T-helper 1 cell (primary cell): ENCODE measurements at places on chromosomes 3 and 15.
A peak's percentile ranks its signal among the peaks of the same experiment; 100 is the strongest.

DNA sequence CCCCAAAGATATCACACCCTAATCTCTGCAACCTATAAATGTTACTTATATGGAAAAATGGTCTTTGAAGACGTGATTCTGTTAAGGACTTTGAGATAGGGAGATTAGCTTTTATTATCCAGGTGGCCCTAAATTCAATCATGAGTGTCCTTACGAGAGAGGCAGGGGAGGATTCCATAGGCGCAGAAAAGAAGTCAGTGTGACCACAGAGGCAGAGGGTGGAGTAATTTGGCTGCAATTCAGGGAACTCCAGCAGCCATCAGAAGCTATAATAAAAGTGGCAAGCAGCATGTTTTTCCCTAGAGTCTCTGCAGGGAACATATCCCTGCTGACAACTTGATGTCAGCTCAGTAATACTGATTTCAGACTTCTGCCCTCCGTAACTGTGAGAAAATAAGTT, 315.2 kb upstream of the ROBO2 start:
- DNase-seq, result no peak

- no peak for DNase-seq
These were observed 35.6 kb downstream of the SCAP start for GRCh38 chr3:47440131-47440530.

DNA sequence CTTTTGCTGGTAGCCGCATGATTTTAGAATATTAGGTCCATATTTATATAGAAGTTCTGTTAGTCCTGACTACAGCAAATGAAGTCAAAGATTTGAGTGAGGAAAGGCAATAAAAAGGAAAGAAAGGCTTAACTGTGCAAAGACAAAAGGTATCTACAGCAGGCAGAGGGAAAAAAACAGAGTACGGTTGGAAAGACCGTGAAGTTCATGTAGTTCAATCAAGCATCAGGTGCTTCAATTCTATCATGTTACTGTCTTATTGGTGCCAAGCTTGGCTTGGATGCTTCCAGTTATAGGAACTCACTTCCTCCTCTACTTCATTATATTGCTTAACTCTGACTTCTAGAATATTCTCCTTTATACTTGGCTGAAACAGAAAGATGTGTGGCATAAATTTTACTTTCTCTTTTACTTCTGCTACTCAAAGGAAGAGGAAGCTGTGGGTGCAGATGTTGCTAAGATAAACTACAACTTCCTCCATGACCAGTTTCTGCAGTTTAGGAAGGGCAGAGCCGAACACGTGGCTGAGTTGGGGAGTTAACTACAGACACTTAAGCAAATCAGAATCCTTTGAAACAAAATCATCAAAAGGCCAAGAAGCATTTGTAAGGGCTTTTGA, 72.6 kb upstream of the ZBED2 start:
- peak; percentile 73 for DNase-seq

GRCh38 chr15:79644091-79644490, 212.0 kb downstream of the MINAR1 start:
- DNase-seq, result no peak

GRCh38 chr3:148992027-148992634, 791 bp downstream of the GYG1 start:
- no peak for DNase-seq

DNA sequence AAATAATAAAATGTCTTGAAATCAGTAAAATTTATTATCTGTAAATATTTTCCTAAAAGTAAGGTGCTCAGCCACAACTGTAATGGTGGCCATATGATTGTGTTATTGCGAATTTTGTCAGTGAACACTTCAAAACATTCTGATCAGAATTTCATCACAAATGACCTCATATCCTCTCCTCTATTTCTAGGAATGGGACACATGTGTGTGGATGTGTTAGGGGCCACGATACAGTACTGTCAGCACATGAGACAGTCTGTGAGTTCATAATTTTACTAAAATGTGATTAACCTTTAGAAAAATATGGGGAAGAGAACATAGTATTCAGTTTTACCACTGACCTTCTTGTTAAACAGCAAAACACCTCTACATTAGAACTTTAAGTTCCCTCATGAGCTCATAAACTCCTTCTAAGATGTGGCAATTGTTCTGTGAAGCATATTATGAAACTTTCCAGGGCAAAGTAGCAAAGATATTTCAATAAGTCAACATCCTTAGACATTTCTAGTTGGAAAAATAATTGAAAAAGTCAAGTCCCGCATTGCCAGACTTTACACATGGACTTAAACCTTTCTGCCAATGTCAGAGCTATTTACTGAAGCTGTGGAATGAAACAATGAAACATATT, 158.2 kb upstream of the ABI3BP start:
- no peak for DNase-seq

DNA sequence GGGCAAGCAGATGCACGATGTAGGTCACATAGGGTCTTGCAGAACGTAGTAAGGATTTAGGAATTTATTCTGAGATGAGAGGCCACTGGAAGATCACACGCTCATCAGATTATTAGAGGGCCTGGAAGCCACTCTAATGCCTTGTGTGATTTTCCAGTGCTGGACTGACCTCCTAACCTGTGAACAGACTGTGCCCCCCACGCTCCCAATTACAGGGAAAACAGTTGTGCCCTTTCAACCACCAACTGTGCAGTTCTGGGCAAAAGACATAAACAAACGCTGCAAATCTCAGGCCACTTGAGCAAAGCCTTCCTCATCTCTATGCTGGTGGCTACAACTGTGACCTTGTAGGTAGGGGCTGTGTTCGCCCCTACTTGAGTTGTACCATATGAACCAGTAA, 48.2 kb upstream of the BOC start:
- no peak for DNase-seq

DNA sequence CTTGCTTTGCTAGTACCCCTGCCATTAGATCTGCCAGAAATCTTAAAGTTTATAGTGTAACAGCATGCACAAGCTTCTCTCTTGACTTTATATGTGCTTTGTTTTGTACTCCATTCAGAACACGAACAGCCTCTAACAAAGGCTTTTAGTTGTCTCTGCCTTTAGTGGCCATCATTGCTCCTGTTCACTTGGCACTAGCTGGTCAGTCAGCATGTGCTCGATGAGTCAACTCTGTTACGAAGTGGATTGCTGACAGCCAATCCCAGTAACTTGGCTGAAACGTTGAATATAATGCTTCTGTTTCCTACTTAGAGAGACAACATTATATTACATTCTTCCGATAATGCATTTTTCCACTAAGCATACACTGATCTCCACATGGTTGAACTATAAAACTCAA, 349.2 kb downstream of the NAALADL2 start:
- no peak for DNase-seq

DNA sequence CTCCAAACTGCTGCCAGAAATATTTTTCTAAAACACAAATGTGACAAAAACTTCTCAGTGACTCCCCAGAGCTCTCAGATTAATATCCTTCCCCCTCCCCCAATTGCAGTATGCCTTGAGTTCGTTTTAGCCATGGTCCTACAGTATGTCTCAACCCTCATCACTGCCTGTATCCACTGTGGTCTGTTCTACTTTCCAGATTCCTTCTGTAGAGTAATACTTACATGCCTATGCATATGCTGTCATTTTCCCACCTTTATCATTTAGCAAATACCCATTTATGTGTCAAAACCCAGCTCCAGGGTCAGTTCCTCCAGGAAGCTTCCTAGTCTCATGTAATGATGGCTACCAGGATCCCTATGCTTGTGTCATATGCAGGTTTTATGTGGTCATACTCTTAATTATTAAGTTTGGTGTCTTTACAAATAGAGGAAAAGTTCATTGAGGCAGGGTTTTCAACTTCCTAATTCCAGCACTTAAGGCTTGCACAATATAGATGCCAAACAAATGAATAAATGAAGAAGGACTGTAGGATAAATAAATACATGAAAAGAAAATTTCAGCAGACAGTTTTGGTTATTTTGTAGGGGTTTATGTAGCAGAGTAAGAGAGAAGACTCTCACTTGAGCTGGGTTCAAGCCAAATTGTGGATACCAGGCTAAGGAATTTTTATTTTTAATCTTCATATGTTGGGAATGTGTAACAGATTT, 170.8 kb downstream of the ALCAM start:
- no peak for DNase-seq

GRCh38 chr15:60966316-60966715, 262.8 kb downstream of the RORA start:
- DNase-seq, result no peak

DNA sequence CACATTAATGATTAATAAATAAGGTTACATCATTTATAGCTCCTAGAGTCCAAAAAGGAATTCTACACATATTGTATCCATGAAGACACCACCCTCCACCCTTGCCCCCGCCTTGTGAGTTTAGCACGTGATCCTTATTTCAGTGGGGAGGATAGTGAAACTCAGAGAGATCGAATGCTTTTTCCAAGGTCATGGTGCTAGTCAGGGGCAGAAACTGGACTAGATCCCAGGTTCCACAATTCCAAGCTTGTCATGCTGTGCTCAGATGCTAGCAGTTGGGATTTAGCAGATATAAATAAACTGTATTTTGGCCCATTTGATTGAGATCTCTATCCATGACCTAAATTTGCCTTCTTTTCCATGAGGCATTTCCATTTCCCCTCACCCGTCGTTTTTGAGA, 227.4 kb upstream of the THRB start:
- no peak for DNase-seq

DNA sequence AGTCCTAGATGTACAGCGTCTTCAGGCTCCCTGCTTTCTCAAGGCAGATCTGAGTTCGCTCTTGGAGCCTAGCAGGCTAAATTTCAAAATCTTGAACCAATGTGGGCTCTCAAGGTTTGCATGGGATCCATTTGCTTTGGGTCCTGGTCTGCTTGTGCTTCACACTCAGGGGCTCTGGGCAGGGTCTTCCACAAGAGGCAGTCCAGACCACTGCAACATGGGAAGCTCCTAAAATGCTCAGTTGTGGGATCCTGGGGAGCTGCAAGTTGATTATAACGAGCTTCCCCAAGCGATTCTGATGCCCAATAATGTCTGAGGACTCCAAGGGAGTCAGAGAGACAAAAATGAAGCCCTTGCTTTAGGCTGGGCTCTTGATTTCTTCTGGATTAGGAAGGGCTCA, 6.7 kb downstream of the NUTM1 start:
- DNase-seq, result no peak

- no peak for DNase-seq
These were observed 204.1 kb downstream of the CADM2 start for GRCh38 chr3:85162905-85163304.

- DNase-seq, result no peak
These were observed 99.1 kb upstream of the STT3B start for GRCh38 chr3:31433679-31433992.

DNA sequence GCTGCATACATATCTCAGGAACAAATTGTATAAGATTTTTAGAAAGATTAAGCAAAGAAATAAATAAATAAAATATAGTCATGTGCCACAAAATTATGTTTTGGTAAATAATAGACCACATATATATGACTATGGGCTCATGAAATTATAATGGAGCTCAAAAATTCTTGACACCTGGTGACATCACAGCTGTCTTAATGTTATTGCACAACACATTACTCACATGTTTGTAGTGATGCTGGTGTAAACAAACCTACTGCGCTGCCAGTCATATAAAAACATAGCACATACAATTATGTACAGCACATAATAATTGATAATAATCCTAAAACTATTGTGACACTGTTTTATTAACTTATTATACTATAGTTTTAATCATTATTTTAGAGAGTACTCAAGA, 1159.1 kb downstream of the SI start:
- DNase-seq, result no peak

DNA sequence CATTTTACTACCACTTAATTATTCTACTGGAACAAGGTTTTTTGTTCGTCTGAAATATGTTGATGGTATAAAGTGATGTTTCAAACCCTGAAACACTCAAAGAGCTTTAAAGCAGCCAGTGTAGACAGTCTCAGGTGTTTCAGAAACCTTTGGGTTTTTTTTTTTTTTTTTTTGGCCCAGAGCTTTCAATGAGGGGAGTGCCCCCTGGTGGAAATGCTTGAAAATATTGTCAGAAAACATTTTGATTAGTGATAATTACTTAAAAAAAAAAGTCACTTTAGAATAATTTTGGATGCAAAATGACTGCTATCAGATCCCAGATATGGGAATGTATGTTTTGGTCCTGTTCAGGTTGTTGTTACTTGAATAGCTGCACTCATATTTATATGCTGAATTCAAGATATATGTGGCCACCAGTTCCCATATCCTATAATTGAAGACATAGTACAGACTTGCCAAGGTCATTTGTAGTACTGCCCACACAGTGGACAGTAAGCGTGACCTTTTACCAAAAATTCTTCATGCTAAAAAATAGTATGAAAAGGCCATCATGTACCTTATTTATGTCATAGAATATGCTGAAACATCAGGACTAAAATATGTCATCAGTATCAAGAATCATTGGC, 35.9 kb downstream of the SATB1 start:
- peak; percentile 4 for DNase-seq

DNA sequence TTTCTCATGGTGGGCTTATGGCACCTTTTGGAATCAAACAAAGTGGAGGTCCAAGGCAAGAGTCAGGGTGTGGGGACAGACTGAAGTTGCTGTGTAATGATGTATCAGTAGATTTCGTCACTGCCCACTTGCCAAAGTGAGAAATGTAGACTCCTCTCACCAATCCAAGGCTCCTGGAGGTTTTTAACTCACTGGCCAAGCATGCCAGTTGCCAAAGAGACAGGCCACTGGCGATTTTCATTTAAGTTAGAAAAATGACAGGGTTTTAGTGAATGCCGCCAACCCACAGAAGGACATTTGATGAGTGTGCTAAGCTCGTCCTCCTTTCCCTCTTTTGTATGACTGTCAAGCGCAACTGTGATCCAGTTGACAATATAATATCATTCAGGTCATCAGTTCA, 209.2 kb downstream of the FEZF2 start:
- DNase-seq, result no peak

DNA sequence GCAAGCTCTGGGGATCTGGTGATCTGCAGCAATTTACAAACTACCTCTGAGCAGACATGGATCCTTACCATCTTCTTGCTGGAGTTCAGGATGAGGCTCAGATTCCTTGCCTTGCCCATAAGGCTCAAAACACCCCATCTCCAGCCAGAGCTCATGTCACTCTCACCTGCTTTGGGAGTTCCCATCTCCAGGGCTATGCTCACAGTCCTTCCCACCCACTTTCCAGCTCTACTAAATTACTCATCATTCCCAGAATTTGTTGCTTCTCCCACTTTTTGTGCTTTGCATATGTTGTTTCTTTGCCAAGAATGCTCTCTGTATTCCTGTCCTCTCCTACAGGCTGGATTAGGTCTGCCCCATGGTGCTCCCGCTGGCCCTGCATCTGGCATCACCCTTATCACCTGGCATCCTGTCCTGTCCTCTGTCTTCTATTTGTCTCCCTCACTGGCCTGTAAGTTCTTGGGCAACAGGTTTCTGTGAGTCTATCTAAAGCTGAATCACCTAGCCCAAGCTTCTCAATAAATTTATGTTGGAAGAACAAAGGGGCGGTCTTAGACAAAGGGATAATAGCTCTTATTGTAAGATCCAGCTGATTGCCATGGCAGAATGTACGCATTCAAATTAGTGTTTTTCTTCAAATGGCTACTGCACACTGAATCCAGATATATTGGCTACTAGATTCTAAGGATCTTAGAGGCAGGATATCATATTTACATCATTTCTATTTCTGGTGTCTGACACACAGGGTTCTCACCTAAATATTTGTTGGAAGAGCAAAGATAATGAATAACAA, 179.2 kb downstream of the CLSTN2 start:
- no peak for DNase-seq

- DNase-seq, result no peak
These were observed 200.1 kb downstream of the TLE3 start for GRCh38 chr15:69897471-69898237.

GRCh38 chr3:47961815-47962606, 54.2 kb downstream of the MAP4 start:
- peak; percentile 6 for DNase-seq
